ENCODE measurements at places on chromosomes 1 and 21.

DNA sequence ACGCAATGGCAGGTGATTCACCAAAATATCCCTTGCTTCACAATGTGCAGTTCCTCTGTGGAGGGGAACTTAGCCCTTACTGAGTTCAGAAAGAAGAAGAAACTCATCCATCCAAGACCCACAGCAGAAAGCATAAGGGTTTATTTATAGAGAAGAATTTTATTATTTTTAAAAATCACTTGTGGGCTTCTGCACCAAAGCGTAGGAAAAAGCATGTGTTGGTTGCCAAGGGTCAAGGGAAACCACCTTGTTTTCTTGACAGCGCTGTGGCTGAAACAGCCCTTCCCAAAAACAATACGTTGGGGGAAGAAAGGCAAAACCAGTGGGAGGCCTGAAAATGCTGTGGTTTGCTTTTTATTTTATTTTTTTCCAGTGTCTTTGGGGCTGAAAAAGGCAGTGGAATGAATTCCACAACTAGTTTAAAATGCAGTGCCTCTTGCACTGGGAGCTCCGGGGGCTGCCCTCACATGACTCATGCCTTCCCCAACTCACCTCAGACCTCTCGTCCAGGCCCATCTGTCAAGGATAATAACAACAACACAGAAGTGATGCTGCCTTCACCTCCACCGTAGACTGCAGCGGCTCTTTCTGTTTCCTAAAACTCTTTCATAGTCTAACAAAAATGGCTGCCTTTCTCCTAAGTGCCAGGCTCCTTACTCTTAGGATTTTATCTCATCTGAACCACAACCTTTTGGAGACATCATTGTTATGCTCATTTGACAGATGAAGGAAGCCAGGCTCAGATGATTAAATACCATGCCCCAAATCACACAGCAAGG, 224.2 kb upstream of the JUN start:
- no peak for DNase-seq

DNA sequence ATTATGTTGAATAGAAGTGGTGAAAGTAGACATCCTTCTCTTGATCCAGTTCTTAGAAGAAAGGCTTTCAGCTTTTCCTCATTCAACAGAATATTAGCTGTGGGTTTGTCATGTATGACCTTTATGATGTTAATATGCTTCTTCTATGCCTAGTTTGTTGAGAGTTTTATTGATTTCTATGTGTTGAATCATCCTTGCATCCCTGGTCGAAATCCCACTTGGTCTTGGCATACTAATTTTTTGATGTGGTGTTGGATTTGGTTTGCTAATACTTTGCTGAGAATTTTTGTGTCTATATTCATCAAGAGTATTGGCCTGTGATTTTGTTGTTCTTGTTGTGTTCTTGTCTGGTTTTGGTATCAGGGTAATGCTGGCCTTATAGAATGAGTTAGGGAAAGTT, 20.9 kb downstream of the CD55 start:
- DNase-seq = no peak

- DNase-seq = no peak
Measured at GRCh38 chr1:204336421-204337035, 23.2 kb downstream of the PLEKHA6 start.

DNA sequence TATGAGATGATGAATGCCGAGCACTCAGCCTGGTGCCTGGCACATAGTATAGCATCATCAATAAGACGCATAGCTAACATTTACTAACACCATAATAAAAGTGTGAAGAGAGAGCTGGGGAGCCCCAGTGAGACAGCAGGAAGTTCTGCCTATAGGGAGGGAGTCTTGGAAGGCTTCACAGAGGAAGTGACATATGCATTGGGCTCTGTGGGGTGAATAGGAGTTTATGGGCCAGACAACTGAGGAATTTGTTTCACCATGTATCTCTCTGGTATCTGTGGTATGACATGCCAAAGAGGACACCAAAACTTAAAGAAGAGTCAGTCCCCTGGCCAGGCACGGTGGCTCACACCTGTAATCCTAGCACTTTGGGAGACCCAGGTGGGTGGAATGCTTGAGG, 118.3 kb upstream of the TMEM51 start:
- no peak for DNase-seq

DNA sequence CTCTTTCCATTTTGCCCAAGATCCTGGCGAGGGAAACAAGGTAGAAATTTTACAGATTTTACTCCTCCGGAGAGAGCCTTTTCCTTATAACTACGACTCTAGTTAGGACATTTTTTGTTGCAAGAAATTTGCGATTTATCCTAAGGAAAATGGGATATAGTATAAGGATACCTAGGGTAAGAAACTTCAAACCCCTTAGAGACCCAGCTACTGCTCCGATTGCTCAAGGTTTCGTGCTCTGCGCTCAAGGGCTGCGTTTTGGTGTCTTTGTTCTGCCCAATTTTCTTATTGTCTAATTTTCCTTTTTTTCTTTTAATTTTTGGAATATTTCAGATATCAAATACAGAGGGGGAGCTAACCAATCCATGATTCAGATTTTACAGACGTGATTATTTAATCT, 1.5 kb downstream of the TTC3 start:
- no peak for DNase-seq

GRCh38 chr1:65994223-65994622, 201.5 kb downstream of the PDE4B start:
- no peak for DNase-seq

DNA sequence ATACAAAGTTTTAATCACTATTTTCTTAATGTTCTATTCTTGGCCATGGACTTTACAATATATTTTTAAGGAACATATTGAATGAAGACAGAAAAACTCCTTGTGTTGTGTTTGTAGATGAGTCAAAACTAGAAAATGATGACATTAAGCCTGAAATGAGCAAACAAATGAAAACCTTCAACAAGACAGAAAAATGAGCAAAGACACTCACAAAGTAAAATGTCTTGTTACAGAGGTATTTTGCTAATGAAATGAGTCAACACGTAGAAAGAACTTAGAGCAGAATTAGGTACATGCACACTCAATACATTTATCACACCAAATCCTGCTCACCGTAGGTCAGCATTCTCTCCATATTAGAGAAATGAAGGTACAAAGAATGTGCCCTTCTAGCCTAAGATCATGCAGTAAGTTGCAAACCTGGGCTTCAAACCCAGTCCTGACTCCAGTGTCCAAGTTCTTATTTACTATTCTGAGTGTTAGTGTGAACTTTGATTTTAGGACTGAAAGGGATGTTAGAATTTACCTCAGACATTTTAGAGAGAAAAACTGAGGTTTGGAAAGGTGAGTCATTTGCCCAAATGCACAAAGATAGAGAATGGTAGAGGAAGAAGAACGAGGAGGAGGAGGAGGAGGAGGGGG, 133.9 kb upstream of the SGIP1 start:
- DNase-seq = no peak
